ENCODE measurements at places on chromosomes 6 and 20.

DNA sequence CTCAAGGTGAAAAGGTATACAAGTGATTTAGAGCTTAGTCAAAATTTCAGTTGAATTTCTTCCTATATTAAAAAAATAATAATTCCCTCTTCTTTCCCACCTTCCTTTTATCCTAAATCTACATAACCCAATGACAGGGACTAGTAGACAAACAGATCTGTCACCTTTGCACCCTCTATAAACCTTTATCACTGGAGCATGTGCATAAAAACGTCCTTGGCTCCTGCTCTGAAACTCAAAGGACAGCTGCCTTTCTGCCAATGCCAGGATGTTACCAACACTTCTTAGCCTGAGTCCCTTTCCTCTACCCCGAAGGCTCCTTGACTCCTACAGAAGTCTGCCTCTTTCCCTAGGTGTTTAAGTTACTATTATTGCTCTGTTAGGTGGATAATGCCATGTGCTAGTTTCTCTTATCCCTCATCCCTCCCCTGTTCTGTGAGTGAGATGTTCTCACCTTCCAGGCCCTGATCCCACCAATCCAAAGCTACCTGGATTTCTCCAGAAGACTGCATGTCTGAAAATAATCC is 4.3 kb downstream of the CLVS2 start:
- DNase-seq = no peak

DNA sequence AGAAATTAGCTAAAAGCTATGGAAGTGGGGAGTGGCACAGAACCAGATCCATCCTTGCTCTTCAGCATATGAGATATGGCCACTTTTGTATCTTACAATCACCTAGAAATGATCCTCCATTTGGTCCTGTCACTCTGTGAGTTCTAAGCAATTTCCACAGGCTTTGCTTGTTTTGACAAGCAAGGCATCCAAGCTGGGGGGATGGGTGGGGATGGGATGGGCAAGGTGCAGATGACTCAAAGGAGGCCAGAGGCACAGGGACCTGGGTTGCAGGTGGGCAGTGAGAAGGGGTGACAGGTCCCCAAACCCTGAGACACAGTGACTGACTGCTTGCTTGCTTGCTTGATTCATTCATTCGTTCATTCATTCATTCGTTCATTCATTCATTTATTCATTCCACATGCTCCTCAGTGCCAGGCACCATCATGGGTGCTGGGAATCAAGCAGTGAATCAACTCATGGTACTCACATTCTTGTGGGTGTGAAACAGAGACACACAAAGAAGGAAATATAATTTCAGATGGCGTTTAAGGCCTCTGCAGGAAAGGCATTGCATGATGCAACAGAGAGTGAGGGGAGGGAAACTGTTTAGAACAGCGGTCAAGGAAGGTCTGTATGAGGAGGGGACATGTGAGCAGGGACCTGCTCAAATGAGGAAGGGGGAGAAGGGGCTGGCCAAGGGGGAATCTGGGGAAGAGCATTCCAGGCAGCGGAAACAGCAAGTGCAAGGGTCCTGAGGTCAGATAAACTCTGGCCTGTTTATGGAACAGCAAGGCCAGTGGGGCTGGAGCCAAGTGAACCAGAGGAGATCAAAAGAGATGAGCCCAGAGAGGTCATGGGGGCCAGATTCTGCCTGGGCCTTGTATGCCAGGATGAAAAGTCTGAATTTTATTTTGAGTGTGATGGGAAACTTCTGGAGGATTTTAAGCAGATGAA is 3.4 kb downstream of the KCNB1 start:
- no peak for DNase-seq

- DNase-seq = no peak
These were observed 103.1 kb upstream of the POPDC3 start for GRCh38 chr6:105282631-105283585.

GRCh38 chr6:134065706-134066105 is 13.3 kb upstream of the SLC2A12 start:
- no peak for DNase-seq

GRCh38 chr20:13344671-13345070 is 123.6 kb downstream of the ISM1 start:
- DNase-seq = no peak

GRCh38 chr6:35044761-35045421 is 96.2 kb downstream of the TCP11 start:
- DNase-seq = no peak

DNA sequence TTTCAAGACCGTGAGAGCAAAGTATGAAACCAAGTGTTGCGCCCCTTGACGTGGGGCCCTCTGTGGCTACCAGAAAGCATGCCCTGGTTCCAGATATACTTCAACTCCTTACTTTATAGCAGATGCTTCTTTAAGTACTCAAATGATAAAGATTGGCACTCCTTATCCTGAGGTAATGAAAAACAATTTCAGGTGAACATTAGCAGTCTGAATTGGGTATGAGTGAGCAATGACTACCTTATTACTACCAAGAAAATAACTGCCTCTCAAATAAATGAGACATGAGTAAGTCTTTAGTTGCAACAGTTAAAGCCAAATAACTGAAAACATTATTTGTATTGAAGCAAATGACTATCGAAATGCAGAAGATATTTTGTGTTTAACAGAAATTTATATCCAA is 408.7 kb downstream of the MMUT start:
- no peak for DNase-seq
